ENCODE measurements at places on chromosomes 6 and 20. TPM values are rescaled to one million over a fixed set of nuclear protein-coding genes. Genes with fewer than 3 reads are reported as not detected.

TTBK1 gene
- under 0.01 TPM for total RNA-seq

MAS1 gene
- not detected for total RNA-seq

TP53TG5 gene
- total RNA-seq: 0.50 TPM

CAGE1 gene
- 0.17 TPM for total RNA-seq

VSTM2L gene
- 5.3 TPM for total RNA-seq

CRIP3 gene
- not detected for total RNA-seq

SMLR1 gene
- not detected for total RNA-seq

C6orf141 gene
- 1.3 TPM for total RNA-seq
